ENCODE measurements at places on chromosomes 11 and 22. TPM values are rescaled to one million over a fixed set of nuclear protein-coding genes. Genes with fewer than 3 reads are reported as not detected.

DNA sequence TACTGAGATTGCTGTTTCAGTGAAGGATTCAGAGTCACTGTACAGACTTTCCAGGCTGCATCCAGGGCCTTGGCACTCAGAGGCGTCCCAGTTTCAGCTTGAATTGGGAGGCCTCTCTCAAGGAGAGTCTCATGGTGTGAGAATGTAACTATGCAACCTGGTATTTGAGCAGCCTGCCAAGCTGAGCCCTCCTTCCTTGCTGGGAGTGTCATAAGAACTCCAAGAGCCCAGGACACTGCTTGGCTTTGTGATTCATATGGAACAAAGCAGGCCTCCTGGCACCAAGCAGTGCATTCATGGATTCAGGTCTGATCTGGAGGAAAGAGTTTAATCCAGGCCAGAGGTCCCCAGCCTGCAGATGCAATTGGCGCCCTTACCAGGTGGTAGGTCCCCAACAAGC lies 171.7 kb downstream of the DBX1 start:
- no peak for DNase-seq

DNA sequence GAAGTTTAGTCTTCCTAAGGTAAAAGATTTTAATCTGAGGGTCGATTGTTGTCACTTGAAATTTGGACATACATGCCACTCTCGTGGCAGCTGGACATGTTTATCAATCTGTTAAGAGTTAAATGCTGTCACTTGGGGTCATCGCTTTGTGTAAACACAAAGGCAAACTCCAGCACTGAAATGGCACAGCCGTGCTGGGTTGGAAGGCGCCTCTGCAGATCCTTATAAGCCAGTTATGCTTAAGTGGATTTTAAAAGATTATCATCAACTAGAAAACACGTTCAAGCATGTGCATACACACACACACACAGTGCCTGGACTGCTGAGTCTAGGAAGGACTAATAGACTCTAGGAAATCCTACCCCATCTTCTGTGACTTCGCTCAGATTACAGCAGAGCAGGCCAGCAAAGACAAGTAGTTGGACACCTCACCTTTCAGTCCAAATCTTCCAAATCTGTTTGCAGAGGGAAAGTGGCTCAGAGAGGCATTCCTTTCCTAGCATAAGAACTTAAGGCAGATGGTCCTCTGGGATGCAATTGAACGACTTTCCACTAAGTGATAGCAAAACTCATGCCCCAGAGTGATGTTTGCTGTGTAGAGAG lies 83.7 kb downstream of the CACNG2 start:
- no peak for DNase-seq

- peak; percentile 0 for DNase-seq
Observed at GRCh38 chr11:103453126-103453525, 343.9 kb downstream of the DYNC2H1 start.

GRCh38 chr11:33879375-33879774 lies 12.5 kb downstream of the LMO2 start:
- DNase-seq: no peak

DNA sequence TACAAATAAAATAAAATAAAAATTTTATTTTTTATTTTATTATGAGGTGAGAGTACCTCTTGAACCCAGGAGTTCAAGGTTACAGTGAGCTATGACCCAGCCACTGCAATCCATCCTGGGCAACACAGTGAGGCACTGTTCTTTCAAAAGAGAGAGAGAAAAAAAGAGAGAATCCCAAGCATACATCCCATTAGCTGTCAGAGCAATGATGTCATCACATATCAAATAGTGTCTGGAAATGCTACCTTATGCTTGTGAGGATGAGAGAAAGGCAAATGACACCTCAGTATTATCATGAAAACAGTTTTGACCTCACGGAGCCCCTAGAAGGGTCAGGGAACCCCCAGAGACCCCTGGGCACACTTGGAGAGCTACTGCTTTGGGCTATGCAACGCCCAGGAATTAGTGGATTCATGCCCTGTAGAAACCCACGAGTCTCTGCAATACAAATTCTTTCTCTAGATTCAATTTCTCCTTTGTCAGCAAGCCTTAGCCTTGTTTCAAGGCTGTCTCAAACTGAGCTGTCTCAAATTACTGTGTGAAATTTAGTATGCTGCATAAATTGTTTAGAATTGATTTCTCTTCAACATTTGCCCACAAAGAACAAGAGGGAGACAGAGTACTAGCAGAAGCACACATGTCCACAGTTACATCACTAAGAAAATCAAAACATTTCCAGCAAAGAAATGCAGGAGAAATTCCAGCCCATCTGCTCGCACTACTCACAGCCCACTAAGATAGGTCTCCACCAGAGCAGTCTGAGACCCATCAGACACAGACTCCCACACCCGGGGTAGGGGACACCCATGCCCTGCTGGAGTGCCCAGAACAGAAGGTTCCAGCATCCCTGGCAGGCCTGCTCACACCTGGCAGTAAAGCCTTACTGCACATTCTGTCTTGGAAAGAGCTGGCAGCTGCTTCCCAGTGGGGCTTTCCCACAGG lies 18.1 kb downstream of the DGCR2 start:
- no peak for DNase-seq

Gene GAL3ST3
- total RNA-seq: 3.2 TPM

Gene SMIM35
- under 0.01 TPM for total RNA-seq

Gene IGF2
- under 0.01 TPM for total RNA-seq

- DNase-seq: no peak
Observed at GRCh38 chr11:40100781-40101180, 1358.7 kb downstream of the LRRC4C start.

DNA sequence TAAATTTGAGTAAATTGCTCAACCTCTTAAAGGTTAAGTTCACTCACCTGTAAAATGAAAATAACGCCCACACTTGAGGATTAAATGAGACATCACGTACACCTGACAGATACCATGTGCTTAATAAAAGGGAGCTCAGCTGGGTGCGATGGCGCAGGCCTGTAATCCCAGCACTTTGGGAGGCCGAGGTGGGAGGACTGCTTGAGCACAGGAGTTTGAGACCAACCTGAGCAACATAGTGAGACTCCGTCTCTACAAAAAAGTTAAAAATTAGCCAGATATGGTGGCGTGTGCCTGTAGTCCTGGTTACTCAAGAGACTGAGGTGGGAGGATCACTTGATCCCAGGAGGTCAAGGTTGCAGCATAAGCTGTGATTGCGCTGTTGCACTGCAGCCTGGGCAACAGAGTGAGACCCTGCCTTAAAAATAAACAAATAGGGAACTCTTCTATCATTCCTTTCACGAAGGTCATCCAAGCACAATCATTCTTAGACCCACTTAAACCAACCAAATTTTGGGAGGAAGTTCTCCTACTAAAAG lies 134.1 kb downstream of the BBOX1 start:
- no peak for DNase-seq

Gene TUB
- total RNA-seq: 2.2 TPM

DNA sequence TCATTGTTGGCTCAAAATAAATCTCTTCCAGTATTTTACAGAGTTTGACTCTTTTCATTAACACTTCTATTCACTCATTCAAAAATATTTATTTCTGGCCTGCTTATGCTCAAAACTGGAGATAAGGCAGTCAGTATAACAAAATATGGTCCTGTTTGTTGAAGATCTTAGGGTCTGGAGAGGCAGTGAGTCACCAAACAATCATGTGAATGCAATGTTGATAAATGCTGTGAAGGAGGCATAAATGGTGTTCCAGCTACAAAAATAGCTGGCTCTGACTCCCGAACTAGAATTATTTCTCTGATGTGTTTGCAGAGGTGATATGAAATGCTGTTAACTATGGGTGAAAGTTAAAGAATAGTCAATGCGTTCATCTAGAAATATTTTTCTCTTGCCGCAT lies 390.6 kb downstream of the AASDHPPT start:
- no peak for DNase-seq

DNA sequence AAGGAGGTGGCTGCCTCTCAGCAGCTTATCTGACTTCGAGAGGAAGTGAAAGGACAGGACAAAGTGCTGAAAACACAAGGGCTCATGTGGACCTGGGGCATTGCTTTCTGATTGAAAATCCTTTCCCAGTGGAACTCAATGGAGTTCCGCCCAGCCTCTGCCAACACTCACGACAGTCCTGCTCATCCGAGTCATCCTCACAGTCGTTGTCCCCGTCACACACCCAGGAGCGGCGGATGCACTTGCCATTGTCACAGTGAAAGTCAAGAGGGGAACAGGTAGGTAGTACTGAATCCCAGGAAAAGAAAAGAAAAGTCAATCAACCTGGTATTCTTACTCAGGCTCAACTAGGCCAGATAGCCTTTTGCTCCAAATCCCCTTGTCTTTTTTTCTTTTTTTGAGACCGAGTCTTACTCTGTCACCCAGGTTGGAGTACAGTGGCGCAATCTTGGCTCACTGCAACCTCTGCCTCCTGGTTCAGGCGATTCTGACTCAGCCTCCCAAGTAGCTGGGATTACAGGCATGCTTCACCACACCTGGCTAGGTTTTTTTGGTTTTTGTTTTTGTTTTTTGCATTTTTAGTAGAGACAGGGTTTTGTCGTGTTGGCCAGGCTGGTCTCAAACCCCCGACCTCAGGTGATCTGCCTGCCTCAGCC lies 18.1 kb downstream of the LRP4 start:
- no peak for DNase-seq

- DNase-seq: no peak
Observed at GRCh38 chr11:12674936-12675696, 895 bp downstream of the TEAD1 start.

GRCh38 chr11:124902616-124903015 lies 5.0 kb upstream of the ROBO4 start:
- DNase-seq: no peak

DNA sequence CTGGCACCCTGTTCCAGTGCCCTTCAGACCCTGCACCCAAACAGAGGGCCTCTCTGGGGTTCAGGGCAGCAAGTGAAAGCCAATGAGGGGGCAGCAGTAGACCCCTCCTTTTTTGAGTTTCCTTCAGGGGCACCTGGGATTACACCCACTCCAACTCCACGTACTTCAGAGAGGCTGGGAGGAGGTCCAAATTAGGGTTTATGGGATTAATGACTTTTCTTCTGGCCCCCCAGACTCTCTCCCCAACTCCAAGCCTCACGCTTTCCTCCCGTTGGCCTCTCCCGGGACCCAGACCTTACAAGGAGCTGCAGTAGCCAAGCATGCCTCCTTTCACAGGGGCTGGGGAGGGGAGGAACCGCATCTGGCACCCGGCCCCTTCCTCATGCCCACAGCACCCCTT lies 101.7 kb downstream of the NECTIN1 start:
- no peak for DNase-seq

DNA sequence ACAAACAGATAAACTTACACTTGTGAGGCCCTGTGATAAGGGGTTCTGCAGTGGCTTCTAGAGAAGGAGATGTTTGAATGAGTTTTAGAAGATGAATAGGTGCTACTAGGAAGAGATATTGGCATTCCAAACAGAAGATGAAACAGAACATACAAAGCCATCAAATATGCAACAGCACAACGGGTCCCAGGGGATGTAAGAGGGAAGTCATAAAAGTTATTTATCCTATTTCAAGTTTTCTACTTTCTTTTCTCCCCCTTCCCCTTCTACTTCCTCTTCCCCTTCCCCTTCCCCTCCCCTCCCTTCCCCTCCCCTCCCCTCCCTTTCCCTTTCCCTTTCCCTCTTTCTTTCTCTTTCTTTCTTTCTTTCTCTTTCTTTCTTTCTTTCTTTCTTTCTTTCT lies 94.9 kb upstream of the CADM1 start:
- DNase-seq: no peak
